ENCODE measurements at places on chromosomes 3 and 15. TPM values are rescaled to one million over a fixed set of nuclear protein-coding genes. Genes with fewer than 3 reads are reported as not detected.

TP63 gene
- total RNA-seq: not detected

LRRIQ4 gene
- total RNA-seq: 0.15 TPM

IL16 gene
- not detected for total RNA-seq

AMIGO3 gene
- total RNA-seq: 5.8 TPM

SKOR1 gene
- total RNA-seq: 0.11 TPM

DNA sequence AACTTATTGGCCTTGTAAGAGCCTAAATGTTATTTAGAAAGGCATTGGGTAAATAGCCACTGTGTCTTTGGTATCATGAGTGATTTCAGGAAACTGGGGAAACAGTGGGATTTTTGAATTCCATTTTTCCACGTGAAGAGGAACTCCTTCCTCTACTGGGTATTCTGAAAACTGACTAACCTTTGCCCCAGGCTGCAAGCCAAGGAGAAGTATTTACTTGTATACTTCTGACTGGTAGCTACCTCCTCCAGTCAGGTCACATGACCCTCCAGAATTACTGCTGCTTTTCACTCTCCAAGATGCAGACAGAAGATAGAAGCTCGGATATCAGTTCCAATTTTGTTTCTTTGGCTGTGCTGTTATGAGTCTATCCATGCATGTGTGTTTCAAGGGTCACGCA lies 50.9 kb upstream of the MAP3K13 start:
- no peak for DNase-seq

GRCh38 chr3:49278548-49278947 lies 1.5 kb upstream of the C3orf62 start:
- no peak for DNase-seq

GRCh38 chr3:148408667-148409066 lies 289.0 kb upstream of the AGTR1 start:
- no peak for DNase-seq

DNA sequence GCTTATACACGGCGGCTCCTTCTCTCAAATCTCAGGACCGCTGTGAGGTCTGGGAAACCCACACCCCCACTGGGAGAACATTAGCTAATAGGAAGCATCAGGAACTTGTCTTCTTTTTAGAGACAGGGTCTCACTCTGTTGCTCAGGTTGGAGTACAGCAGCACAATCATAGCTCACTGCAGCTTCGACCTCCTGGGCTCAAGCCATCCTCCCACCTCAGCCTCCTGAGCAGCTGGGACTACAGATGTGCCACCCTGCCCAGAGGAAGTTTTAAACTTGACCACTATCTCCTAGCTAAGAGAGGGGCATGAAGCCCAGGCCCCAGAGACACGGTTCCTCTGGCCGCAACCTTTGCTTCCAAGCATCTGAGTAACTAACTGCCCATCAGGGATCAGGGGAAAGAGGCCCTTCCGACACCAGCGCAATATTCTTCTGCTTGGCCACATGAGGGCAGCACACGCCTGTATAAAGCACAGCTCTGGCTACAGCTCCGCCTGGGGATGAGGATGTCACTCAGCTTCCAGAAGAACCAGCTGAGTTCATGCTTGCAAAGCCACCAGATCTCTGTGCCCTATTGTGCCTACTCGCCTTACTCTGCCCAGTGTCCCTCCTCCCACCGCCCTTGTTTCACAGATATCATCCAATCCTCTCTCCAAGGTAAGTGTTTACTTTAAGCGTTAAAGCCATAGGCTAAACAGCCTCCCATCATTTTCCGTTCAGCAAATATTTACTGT lies 57.6 kb upstream of the SLC6A11 start:
- DNase-seq: peak; percentile 80

DNA sequence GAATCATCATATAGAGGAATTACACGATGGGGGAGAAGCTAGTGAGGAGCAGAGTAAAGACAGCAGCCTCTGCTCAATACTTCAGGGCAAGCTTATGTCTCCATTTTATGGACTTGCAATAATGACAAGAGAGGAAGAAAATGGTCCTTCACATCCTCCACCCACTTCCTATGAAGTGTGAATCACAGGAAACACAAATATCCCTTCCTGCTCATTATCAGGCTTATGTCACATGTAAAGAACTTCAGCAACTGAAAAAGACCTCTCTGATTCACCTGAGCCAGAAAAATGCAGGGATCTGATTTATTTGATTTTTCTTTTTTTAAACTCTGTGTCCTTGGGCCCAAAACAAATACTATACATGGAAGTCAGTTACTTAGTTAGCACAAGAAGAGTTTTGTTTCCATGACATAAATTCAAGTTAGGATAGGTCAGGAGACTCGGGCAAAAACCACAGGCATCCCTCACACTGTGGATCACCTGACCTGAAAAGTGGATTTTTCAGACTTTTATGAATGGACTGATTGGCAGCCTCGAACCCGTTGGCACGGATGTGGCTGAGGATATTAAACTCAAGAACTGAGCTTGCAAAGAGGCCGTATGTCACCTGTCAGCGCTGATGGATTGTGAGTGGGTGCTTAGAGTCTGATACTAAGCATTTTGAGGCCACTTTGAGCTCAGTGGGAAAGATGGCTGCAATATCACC lies 620.8 kb upstream of the MDFIC2 start:
- no peak for DNase-seq

- DNase-seq: no peak
Measured at GRCh38 chr3:101262393-101263240, 57.8 kb downstream of the IMPG2 start.

DNA sequence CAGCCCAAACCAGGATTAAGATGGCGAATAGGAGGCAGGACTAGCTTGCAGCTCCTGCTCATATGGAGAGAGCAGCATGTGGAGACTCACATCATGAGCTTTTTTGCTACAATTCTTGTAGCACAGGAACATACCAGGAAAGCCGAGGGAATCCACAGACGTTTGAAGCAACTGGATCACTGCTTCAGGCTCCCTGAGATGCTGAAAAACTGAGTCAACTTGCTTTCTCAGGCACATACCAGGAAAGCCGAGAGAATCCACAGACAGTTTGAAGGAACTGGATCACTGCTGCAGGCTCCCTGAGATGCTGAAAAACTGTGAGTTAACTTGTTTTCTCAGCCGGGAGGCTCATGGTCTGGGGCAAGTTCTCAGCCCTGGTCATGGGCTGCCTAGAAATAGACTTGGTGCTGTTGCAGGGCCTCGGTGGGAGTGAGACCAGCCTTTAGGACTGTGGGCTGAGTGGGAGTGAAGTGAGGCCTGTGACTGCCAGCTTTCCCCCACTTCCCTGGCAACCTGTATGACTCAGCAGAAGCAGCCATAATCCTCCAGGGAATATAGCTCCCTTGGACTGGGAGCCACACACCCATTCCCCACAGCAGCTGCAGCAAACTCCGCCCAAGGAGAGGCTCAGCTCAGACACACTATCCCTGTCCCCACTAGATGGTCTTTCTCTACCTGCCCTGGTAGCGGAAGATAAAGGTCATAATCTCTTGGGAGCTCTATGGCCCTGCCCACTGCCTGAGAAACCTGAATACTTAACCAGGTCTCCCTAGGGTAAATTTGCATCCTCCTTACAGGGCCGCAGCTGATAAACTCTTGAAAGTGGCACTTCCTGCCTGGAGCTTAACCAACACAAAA lies 51.9 kb upstream of the PFN2 start:
- DNase-seq: no peak

- peak; percentile 87 for DNase-seq
Measured at GRCh38 chr15:73753250-73754130, at the start of gene INSYN1. INSYN1 (minus strand) TSS chr15:73753351; CDS start chr15:73751130, 2,221 bp downstream.

DNA sequence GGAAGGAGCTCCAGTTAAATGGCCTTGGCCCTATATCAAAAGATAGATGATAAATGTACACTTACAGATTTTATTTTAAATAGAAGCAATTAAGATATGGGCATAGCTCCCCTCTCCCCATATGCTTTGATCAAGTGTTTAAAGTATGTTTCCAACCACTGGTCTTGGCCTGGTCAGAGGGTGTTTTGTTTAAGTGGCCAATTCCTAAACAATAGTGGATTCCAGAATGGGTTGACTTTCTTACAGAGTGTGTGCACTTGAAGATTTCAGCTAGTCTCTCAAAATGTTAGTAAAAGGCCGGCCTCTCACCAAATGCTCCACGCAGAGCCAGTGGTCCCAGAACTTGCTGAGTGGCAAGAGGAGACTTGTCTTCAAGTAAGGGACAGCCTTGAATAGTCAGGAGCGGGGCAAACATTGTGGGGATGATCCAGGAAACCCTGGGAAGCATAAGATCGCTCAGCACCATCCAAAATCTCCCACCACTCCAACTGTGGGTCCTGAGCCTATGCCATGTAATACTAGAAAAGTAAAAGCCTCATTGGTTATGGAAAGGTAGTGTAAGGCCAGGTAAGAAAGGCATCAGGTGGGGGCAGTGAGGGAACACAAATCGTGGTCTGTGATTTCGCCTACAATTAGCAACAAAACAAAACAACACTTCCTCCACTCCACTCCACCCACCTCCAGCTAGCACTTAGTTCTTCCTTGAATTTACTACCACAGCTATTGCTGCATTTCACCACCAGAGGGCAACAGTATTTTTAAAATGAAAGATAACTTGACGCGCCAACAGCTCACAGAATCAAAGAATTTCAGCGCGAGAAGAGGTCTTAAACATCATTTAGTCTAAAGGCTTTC lies 4.8 kb downstream of the RARRES1 start:
- DNase-seq: peak; percentile 78

DNA sequence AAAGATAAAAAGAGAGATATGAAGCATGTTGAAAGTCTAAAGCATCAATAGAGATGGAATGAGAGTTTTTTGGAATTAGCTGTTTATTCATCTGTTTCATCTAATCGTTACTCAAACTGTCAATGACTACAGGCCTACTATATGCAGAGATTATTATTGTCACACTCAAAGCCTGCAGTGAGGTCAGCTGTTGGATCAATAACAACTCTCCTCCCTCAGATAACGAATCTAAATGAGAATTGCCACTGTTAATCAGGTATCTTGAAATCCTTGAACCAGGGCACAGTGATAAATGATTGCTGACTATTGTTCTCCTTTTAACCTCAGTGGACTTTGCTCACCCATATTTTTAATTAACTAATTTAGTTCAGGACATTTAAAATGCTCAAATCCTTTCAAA lies 192.3 kb upstream of the SGO1 start:
- DNase-seq: no peak

GRCh38 chr15:63938486-63939061 lies 104.8 kb upstream of the HERC1 start:
- DNase-seq: no peak

DNA sequence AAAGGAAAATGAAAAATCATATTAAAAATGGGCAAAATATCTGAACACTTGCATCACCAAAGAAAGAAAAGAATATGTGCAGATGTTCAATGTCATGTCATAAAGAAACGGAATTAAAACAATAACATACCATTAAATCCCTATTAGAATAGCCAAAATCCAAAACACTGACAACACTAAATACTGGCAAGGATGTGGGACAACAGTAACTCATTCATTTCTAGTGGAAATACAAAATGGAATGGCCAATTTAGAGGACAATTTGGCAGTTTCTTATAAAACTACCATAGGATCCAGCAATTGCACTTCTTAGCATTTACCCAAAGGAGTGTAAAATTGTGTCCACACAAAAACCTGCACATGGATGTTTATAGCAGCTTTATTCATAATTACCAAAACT lies 542.5 kb upstream of the UBE2E2 start:
- no peak for DNase-seq

DNA sequence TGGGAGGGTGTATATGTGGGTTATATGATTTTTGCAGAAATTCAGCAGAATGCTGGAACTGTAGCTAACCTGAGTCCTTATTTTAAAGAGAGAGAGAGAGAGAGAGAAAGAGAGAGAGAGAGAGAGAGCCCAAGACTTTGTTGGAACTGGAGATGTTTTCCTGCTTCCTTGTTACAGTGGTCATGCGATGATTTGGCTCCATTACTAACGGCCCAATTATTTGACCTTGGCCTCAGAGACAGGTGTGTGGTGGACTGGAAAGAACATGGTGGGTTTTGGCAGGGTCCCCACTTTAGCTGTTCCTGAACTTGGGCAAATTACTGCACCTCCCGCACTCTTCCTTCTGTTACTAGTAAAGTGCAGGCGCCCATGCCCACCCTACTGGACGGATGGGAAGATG lies 14.8 kb upstream of the ACSBG1 start:
- DNase-seq: no peak

GRCh38 chr3:189304465-189305351 lies 132.9 kb downstream of the TPRG1 start:
- no peak for DNase-seq

- DNase-seq: no peak
Measured at GRCh38 chr3:9260305-9260704, 10.9 kb upstream of the SRGAP3 start.

DNA sequence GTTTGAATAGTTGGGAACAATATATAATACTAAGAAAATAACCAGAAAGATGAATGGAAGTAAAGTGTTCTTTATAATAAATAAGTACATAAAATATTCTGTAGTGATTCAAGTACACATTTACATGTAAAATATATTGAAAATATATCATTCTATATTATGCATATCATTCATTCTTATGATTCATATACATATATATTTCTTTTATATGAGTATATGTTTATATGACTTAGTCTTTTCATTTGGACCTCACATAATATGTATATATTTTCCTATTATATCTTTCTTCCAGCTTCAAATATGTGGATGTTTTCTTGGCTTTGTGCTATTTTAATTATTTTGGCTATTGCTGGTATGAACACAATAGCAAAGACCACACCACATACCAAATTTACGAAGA lies at the start of gene OTOL1:
Gene OTOL1, plus strand, starts transcription at position 301 of the 400 bp plus-strand sequence. Its CDS starts 0 bp downstream, at position 301.
- no peak for DNase-seq

DNA sequence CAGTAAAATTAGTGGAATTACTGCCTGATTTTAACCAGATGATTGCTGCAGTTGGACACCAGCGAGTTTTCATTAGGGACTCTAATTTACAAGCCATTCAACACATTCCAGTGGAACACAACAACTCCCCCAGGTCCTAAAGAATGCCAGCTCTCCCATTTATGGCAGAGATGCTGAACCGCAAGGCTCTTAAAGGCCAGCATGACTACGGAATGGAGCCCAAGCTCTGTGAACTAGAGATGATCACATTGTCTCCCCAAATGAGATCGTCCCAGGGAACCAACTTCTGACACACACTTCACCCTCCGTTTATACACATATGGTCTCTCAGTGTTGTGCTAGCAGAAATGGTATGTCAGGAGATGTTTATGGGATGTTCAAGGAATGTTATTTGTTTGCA lies 446.2 kb upstream of the NR2F2 start:
- DNase-seq: peak; percentile 29

DNA sequence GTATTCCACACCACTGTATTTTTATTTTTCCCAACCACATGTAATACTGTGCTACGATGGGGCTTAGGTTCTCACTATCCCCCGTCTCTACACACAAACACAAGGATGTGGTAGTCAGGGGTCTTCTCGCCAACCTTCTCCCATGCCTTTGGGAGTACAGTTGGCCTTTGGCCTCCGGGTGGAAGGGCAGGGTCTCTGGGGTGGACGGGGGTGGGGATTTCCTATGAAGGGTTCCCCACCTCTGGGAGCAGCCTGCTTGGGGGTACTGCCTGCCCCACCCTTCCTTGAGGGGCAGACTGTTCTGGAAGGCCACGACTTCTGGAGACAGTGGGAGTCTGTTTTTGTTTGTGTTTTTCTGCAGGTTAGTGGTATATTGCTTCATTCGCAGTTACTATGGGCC lies 21.3 kb upstream of the RAD18 start:
- no peak for DNase-seq

All from H7 (cell line).